Stimulated activated CD4-positive, alpha-beta T cell treated with anti-CD3 and anti-CD28 coated beads, Interleukin-15, amount 100 ng/mL, for 1 hour (primary cell): ENCODE measurements at places on chromosomes 2 and 18.

GRCh38 chr2:104502901-104503300 is 351.0 kb upstream of the POU3F3 start:
- DNase-seq: no peak

DNA sequence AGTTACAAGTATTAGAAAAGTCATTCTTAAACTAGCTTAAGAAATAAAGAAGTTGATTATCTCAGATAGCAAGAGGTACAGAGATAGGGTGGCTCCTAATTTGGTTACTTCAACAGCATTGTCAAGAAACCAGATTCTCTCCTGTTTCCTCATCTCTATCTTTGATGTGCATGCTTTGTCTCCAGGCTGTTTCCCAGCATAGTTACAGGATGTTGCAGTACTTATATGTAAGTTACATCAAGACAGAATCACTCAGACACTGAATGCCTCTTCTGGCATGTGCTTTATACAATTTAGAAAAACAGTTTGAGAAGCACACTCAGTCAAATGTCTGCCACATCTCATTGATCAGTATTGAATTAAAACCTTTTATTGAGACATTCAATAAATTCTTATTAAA is 189.5 kb upstream of the UBE2E3 start:
- no peak for DNase-seq

DNA sequence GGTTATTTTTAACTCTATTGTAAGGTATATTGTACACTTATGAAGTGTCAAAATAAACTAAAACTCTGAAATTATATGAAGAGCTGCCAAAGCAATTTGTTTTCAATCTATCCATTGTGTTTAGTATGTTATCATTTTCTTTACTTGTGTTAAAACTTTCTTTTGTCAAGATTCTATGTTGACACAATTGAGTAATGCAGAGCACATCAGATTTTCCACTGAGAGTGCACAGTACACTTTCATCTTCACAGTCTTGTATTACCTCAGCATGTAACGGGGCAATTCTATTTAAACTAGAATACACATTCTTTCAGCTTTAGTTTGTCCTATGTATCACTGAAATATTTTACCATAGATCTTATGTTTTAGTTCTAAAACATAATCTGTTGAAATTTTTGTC is 304.4 kb upstream of the ZC3H15 start:
- no peak for DNase-seq

DNA sequence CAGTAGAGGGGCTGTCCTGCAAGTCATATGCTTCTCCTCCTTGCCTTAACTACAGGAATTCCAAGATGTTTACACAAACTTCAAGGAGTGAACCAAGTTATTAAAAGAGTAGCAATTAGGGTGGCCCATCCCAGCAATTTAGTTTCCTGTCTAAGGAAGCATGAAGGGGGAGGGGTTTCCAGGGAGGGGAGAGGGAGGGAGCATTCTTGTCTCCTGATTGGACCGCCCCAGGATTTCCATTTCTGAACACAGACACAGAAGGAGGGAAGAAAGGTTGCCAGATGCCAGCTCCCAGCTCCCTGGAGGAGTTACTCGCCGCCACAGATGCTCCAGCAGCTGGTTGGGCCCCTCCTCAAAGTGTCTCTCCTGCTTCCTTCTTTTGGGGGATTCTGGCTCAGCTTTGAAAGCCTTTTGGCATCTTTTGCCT is 107.6 kb downstream of the TRIB2 start:
- DNase-seq: no peak

DNA sequence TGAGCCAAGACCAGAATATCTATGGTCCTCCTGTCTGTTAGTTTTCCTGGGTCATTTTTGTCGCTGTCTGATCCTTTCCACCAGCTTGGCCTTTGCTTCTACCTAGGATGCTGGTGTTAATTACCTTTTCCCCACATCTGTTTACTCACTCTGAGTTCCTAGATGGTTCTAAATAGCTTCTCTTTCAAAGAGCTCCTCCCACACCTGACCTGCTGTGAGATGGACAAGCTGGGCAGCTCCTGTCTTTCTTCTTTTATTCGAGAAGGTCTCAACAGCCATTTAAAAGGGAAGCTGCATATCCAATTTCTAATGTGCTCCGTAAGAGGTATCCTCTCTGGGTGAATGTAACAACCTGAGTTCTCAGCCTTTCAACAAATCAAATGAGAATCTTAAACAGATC is 156.2 kb downstream of the HRH4 start:
- DNase-seq: no peak

DNA sequence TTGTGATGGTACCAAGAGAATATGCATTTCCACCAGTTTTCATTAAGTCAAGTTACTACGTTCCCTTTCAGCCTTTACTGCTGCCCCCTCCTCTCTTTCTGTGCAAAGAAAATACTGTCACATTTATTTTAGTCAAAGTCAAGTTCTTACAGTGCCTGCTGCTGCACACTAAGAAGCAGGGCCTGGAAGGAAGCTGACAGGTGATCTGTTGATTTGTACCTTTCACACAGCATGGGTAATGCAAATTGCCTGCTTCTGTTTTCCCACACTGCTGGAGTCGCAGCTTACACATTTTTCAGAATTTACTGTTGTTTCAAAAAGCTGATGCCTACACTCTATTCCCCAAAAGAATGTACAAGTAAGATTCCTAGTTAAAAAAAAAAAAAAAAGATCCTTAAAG is 48.7 kb upstream of the CD226 start:
- DNase-seq: no peak

- DNase-seq: no peak
These were observed 292.5 kb downstream of the NDUFA10 start for GRCh38 chr2:239732666-239733010.

DNA sequence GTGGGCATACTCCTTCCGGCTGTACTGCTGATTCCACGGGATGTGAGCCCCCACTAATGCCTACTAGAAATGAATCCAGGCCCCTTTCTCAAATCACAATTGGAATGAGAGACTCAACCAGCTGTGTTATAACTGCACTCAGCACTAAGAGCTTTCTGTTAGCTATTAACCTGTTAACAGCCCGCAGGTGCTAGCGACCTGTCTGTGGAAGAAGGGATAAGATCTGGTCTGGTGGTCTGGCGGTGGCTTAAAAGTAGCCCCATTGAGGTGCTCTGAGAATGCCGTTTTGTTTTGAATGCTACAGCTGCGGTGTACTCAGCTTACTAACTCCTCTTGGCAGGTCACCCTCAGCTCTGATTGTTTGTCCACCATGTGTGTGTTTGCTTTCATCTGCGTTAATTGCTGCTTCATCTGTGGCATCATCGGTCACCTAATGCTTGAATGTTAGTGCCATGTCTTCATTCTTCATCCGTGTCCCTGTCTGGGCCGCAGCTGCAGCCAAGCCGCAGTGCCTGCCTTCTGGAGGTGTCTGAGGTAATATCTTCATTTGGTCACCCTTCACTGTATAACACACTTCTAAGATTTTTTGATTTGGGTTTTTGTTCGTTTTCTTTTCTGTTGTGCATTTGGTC is 16.3 kb downstream of the RAB12 start:
- no peak for DNase-seq

- no peak for DNase-seq
These were observed 256.2 kb downstream of the LNPK start for GRCh38 chr2:175745911-175746310.

DNA sequence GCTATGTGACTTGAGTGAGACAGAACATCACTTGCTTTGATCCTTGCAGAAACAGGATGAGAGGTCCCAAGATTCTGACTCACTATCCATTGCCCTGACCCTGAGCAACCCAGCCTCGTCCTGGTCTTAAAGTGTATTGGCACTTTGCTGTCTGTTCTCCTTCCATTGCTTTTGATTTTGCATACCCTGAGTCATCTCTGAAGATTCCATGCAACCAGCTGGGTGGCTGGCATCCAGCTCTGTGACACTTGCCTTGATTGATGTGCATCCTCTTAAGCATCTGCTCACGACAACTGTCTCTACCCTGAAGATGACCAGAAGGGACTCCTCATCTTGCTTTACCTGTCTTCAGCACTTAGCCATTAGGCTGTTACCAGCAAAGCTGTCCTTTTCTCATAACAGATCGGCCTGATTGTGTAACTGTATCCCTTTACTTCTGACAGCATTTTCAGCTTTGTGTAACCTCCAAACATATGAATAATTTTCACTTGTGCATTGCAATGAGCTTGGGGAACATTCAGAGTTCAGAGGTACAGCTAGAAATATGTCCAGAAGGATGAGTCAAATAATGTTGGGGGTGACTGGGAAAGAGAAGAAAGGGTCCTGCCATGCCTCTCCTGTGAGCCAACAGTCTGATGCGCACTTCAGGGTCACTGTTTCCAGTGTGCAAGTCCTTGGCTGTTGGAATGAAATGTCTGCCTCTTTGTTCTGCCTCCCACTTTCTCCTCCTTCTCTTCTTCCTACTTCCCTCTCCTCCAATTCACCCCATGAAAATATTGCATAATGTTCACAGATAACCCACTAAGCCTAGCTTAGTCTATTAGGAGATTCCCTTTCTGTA is 249.7 kb upstream of the OSR1 start:
- DNase-seq: no peak

DNA sequence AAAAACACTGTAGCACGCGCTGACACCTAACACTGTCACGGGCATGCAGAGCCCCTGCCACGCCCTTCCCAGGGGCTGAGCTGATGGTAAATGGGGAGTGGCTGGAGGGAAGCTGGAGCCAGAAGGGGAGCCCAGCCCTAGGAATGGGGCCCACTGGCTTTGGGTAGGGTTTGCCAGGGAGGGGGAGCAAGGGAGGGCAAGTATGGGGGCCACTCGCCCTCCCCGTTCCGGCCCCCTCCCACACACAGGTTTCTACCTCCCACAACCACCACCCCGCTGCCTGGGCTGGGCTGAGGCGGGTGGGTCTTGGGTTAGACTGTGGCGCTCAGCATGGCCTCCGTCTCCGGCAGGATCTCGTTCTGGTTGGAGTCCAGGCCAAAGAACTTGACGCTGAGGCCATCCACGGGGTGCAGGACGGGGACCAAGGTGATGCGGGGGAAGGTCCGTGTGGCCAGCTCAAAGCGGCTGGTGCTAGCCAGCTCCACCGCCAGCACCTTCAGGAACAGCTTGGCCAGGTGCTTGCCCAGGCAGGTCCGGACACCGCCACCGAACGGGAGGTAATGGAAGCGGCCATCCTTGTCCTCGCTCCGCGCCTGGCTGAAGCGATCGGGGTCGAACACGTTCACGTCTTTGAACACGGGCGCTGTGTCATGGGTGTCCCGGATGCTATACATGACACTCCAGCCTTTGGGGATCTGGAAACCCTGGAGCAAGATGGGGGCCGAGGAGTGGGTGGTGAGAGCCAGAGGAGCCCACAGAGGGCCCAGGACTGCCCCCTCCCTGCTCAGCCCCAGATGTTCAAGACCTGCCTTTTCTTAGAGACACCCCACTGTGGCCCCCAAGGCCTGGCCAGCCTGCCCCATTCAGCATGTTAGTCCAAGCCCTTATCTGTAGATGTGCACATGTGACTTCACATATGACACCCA is 15.5 kb downstream of the CYP26B1 start:
- DNase-seq: no peak

DNA sequence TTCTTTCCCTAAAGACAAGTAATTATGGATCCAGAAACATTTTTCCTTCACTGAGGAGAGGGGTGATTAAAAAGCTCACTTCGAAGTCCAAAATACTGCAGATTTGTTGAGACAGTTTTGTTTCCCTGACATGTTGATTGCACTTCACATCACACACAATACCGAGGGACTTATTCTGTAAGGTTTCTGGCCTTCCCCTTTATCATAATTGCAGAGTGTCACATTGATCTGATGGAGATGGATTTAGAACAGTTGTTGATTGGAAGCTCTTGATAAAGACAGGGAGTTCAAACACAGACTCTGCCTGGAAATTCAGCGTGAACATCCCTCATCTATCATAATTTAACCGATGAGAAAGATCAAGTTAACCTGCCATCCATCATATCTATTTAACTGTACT is 163.6 kb downstream of the PTPRM start:
- DNase-seq: no peak

- no peak for DNase-seq
These were observed 1955.6 kb upstream of the CELF4 start for GRCh38 chr18:39521164-39521563.

GRCh38 chr2:191521608-191522208 is 156.2 kb upstream of the NABP1 start:
- no peak for DNase-seq

GRCh38 chr2:69914164-69914949 is 552 bp upstream of the MXD1 start:
- DNase-seq: no peak

DNA sequence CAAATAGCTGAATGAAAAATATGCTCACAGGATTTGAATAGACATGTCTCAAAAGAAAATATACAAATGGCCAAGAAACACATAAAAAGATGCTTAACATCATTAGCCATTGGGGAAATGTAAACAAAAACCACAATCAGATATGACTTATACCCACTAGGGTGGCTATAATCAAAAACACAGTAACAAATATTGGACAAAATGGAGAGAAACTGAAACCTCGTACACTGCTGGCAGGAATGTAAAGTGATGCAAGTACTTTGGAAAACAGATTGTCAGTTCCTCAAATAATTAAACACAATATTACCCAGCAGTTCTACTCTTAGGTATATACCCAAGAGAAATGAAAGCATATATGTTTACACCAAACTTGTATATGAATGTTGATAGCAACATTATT is 213.0 kb downstream of the PHLPP1 start:
- DNase-seq: no peak

DNA sequence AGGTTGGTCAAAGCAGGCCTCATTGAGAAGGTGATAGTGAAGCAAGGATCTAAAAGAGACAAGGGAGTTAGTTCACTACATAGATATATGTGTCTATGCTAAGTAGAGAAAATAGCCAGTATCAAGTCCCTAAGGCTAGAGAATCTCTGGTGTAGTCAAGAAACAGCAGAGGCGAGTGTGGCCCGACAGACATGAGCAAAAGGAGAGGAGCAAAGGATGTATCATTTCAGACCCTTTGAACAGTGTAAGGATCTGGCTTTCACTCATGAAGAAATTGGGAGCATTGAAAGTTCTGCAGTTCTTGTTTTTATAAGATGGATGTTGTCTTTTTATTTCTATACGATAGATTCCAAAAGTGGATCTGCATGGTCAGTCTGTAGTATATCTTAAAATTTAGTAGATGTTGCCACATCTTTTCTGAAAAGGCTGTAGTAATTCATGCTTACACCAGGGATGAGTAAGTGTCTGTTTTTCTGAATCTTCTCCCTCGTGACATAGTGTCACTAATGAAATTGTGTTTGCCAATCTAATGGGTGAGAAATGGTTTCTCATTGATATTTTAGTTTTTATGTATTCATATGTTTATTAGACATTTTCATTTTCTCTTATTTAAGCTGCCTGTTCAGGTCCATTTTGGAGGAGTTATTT is 18.8 kb downstream of the SP100 start:
- no peak for DNase-seq

GRCh38 chr2:2639251-2640139 is 308.4 kb upstream of the MYT1L start:
- DNase-seq: no peak
